Activated naive CD4-positive, alpha-beta T cell treated with anti-CD3 and anti-CD28 coated beads for 36 hours (primary cell): ENCODE measurements at places on chromosomes 12 and 14. TPM values are rescaled to one million over a fixed set of nuclear protein-coding genes. Genes with fewer than 3 reads are reported as not detected.

Gene HEBP1
- total RNA-seq, result 28.7 TPM

Gene NXPH4
- 0.79 TPM for total RNA-seq

Gene LRCOL1
- not detected for total RNA-seq

Gene TCL1B
- not detected for total RNA-seq

Gene IFNG-AS1
- total RNA-seq, result 1.2 TPM

Gene RPS6KA5
- 10.0 TPM for total RNA-seq

Gene CABP1
- total RNA-seq, result not detected

DNA sequence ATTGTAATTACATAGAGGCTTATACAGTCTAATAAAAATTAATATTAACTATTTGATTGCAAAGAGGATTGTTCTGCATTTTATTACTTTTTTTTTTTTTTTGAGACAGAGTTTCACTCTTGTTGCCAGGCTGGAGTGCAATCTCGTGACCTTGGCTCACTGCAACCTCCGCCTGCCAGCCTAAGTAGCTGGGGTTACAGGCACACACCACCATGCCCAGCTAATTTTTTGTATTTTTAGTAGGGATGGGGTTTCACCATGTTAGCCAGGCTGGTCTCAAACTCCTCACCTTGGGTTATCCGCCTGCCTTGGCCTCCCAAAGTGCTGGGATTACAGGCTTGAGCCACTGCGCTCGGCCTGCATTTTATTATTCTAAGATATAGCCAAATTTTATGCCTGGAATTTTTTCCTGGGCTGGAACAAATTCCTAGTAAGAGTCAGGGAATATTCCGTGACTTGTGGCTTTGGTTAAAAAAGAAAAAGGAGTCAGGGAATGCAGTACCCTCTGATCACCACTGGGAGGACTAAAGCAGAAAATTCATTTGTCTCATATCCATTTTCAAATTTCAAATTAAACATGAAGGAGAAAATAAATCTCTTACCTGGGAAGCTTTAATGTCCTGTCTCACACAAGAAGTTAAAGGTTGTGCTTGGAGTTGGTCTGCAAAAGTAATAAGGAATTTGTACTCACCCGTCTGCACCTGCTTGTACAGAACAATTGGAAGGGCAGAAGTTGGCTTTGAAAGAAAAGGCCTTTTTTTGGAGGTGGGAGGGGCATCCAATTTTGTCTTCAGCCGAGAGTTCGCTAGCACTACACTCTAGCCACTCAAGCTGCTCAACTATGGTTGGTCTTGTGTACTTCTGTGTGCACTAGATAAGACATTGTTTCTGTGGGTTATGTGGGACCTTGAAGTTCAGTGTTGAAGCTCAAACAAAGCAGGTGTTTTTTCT lies 8.7 kb downstream of the MARK3 start:
- peaks cover 68% of the 10 kb centered on the region for H3K4me1 ChIP-seq
- peak overlapping the region; percentile 27 for H3K4me3 ChIP-seq
- peaks cover 2% of the 10 kb centered on the region for H3K36me3 ChIP-seq
- no peak for DNase-seq
- H3K27ac ChIP-seq, result no peak overlapping the region

- no peak for DNase-seq
- peaks cover 64% of the 10 kb centered on the region for H3K4me1 ChIP-seq
- no peaks in the 10 kb centered on the region for H3K27me3 ChIP-seq
- H3K27ac ChIP-seq, result peak overlapping the region; percentile 81
Measured at GRCh38 chr12:6928022-6928702, 403 bp downstream of the ATN1 start.

DNA sequence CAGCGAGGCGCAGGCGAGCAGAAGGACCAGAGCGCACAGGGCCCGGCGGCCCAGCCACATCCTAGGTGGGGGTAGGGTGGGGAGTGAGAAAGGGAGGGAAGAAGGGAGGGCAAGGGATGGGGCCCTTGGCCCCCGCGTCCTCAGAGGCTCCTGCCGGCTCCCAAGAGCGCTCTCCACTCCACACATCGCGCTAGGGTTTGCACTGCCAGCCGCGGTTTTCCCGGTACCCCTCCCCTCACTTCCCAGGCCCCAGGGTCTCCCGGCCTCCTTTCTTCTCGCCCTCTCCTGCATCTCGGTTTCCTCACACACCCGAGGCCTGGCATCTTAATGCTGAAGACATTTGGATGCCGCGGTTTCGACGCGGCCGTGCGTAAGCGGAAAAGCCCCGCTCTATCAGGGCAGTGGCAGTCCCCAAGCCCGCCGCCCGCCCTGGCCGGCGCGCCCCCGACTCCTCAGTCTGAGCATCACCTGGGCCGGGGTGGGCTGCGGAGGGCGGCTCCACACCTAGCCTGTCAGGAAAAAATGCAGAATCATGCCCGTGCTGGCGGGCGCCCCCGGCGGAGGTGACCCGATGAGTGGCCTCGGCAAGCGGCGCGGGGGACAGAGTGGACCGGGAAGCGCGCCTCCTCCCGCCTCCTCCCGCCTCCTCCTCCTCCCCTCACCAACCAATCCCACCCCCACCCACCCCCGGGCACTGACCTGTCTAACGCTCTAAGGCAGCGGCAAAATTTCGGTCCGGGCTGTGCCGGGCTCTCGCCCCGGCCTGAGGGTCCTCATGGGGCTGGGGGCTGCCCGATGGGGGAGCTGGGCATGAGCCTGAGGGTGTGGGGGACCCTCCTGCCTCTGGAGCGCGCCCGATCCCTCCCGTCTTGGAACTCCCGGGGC lies 686 bp downstream of the B4GALNT1 start:
- H3K4me1 ChIP-seq, result peaks cover 8% of the 10 kb centered on the region
- peaks cover 54% of the 10 kb centered on the region for H3K27me3 ChIP-seq
- H3K27ac ChIP-seq, result no peak overlapping the region
- H3K36me3 ChIP-seq, result no peaks in the 10 kb centered on the region
- peak; percentile 41 for DNase-seq

- H3K4me1 ChIP-seq, result no peaks in the 10 kb centered on the region
- H3K27me3 ChIP-seq, result peaks cover 3% of the 10 kb centered on the region
- DNase-seq, result no peak
- no peak overlapping the region for H3K27ac ChIP-seq
- H3K4me3 ChIP-seq, result no peak overlapping the region
Measured at GRCh38 chr14:53390008-53390407, 236.9 kb upstream of the DDHD1 start.

DNA sequence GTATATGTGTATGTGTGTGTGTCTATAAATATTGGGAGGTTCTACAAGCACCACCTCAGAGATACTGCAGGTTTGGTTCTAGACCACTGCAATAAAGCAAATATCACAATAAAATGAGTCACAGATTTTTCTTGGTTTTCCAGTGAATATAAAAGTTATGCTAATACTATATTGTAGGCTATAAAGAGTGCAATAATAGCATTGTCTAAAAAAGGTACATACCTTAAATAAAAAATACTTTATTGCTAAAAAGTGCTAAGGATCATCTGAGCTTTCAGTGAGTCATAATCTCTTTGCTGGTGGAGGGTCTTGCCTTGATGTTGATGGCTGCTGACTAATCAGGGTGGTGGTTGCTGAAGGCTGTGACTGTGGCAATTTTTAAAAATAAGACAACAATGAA lies 111.1 kb downstream of the VEZT start:
- peaks cover 3% of the 10 kb centered on the region for H3K27me3 ChIP-seq
- H3K36me3 ChIP-seq, result no peaks in the 10 kb centered on the region
- H3K4me3 ChIP-seq, result no peak overlapping the region
- H3K27ac ChIP-seq, result no peak overlapping the region

- H3K27me3 ChIP-seq, result peaks cover 1% of the 10 kb centered on the region
- no peaks in the 10 kb centered on the region for H3K4me1 ChIP-seq
- no peak overlapping the region for H3K4me3 ChIP-seq
Measured at GRCh38 chr12:129203456-129203855, 350.2 kb downstream of the GLT1D1 start.

DNA sequence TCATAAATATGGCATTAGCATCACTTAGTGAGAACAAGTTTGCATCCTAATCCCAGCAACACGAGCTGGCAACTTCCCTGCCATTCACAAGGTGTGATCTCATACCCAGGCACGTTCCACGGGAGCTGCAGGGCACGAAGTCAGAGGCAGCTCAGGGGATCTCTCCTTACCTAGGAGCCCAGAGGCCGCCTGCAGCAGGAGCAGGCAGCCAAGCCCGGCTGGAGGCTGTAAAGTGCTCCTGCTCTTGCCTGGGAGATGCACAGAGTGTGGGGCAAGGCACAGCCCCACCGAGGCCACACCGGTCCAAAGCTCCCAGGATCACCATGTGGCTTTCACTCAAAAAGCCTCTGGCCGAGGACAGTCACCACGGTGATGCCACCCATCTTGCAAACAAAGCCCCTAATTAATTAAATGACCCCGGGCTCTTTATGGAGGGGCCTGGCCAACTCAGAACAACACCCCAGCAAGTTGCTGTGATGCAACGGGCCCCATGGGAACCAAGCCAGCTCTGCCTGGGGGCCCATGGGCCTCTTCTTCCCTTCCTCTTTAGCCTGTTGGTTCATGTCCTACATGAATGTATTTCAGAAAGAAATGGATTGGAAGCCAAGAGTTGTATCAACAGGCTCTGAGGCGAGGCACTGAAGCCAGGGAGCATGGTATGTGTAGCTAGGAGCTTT lies 26.5 kb downstream of the NUAK1 start:
- H3K4me3 ChIP-seq, result no peak overlapping the region
- no peak for DNase-seq
- H3K27ac ChIP-seq, result no peak overlapping the region
- no peaks in the 10 kb centered on the region for H3K36me3 ChIP-seq
- H3K4me1 ChIP-seq, result peaks cover 3% of the 10 kb centered on the region

GRCh38 chr12:11685316-11685715 lies 35.8 kb downstream of the ETV6 start:
- DNase-seq, result no peak
- H3K27ac ChIP-seq, result no peak overlapping the region
- H3K36me3 ChIP-seq, result peaks cover 12% of the 10 kb centered on the region
- H3K4me1 ChIP-seq, result peaks cover 39% of the 10 kb centered on the region
- no peak overlapping the region for H3K4me3 ChIP-seq
- H3K27me3 ChIP-seq, result no peaks in the 10 kb centered on the region

DNA sequence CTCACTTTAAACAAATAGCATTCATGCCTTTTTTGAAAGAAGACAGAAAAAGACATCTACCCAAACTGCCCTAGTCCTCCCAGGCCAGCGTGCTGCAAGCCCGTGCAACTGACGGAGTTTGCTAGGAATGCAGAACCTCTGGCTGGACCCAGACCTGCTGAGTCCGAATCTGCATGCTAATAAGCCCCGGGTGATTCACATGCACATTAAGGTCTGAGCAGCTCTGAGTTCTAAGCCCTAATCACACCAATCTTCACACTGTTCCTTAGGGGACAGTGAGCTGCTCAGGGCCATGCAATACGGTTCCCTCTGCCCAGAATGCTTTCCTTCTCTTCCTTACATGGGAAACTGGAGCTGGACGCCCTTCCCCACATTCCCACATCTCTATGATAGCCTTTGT lies 25.2 kb downstream of the HAL start:
- no peak overlapping the region for H3K27ac ChIP-seq
- H3K27me3 ChIP-seq, result no peaks in the 10 kb centered on the region
- H3K4me3 ChIP-seq, result no peak overlapping the region
- DNase-seq, result no peak
- no peaks in the 10 kb centered on the region for H3K4me1 ChIP-seq
- peaks cover 3% of the 10 kb centered on the region for H3K36me3 ChIP-seq

GRCh38 chr12:6166808-6167207 lies 33.4 kb upstream of the CD9 start:
- peaks cover 30% of the 10 kb centered on the region for H3K4me1 ChIP-seq
- H3K36me3 ChIP-seq, result no peaks in the 10 kb centered on the region
- H3K27ac ChIP-seq, result no peak overlapping the region
- no peak overlapping the region for H3K4me3 ChIP-seq

GRCh38 chr12:52661668-52662067 lies 9.7 kb upstream of the KRT2 start:
- DNase-seq, result no peak
- H3K4me3 ChIP-seq, result no peak overlapping the region
- no peaks in the 10 kb centered on the region for H3K36me3 ChIP-seq
- no peaks in the 10 kb centered on the region for H3K27me3 ChIP-seq

- no peak overlapping the region for H3K27ac ChIP-seq
- no peak overlapping the region for H3K4me3 ChIP-seq
- H3K36me3 ChIP-seq, result no peaks in the 10 kb centered on the region
- no peaks in the 10 kb centered on the region for H3K4me1 ChIP-seq
- no peak for DNase-seq
Measured at GRCh38 chr12:84075991-84076390, 836.6 kb downstream of the SLC6A15 start.

DNA sequence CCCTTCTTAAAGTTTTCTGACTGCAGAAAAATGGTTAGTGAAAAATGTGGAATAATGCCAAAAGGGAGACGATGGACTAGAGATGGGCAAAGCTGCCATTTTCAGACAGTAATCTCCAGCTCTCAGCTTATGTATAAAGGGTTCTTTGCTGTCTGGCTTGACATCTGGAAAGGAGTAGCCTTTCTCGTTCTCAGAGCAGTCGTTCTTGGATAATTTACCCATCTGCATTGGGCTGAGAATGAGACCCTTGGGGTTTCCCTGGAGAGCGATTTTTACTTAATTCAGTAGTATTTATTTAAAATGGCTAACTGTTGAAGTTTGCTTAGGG lies 1.2 kb downstream of the NUDT4 start:
- H3K4me1 ChIP-seq, result peaks cover 41% of the 10 kb centered on the region
- DNase-seq, result no peak
- peaks cover 10% of the 10 kb centered on the region for H3K36me3 ChIP-seq
- H3K27ac ChIP-seq, result peak overlapping the region; percentile 99
- H3K27me3 ChIP-seq, result no peaks in the 10 kb centered on the region

DNA sequence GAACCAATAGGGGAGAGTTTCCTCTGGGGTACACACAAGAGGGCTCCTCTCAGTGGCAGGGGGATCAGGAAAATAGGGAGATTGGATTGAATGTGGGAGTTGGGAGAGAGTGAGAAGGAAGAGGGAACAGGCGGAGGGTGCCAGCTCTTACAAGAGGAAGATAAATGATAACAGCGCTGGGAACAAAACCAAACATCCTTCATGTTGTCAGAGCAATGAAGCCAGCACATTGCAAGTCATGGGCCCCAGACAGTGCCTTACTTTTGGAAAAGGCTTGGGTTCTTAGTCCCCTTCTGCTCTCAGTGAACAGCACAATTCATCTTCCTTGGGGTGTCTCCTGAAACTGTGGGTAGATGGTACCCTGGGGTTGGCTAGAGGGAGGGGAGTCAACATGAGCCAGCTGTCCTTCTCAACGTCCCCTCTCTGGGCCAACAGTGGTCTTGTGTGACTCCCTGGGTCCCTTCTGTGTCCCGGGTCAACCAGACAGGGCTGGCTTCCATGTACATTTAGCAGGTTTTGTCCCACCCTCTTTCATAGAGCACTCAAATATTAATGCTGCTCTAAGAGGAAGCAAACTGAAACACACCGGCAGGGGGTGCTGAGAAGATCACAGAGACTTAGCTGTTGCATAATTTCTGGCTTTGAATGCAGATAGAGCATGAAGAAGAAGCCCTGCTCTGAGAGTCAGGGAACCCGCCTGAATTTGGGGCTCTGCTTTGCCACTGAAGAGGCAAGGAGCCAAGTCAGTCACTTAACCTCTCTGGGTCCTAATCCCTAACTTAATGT lies 138.5 kb downstream of the ESRRB start:
- H3K4me3 ChIP-seq, result no peak overlapping the region
- H3K4me1 ChIP-seq, result no peaks in the 10 kb centered on the region
- peak; percentile 34 for DNase-seq
- peaks cover 13% of the 10 kb centered on the region for H3K27me3 ChIP-seq
